H4 (cell line): ENCODE measurements at places on chromosomes 2 and 18.
A peak's percentile ranks its signal among the peaks of the same experiment; 100 is the strongest.

DNA sequence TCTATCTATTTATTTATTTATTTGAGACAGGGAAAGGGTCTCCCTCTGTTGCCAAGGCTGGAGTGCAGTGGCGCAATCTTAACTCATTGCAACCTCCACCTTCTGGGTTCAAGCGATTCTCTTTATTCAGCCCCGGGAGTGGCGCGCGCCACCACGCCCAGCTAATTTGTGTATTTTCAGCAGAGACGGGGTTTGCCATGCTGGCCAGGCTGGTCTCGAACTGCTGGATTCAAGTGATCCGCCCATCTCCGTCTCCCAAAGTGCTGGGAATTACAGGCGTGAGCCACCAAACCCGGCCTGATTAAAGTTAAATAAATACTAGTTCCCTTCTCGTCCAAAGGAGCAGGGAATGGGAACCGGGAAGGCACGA, 4.2 kb upstream of the CTDSP1 start:
- no peak for DNase-seq

- no peak for DNase-seq
Observed at GRCh38 chr2:33068261-33068660, 121.5 kb downstream of the LTBP1 start.

- no peak for DNase-seq
Observed at GRCh38 chr18:50911006-50911405, 32.1 kb downstream of the ME2 start.

GRCh38 chr2:20599861-20600461, 50.9 kb downstream of the HS1BP3 start:
- no peak for DNase-seq

- DNase-seq, result no peak
Observed at GRCh38 chr2:105857076-105857740, 112.5 kb downstream of the NCK2 start.

DNA sequence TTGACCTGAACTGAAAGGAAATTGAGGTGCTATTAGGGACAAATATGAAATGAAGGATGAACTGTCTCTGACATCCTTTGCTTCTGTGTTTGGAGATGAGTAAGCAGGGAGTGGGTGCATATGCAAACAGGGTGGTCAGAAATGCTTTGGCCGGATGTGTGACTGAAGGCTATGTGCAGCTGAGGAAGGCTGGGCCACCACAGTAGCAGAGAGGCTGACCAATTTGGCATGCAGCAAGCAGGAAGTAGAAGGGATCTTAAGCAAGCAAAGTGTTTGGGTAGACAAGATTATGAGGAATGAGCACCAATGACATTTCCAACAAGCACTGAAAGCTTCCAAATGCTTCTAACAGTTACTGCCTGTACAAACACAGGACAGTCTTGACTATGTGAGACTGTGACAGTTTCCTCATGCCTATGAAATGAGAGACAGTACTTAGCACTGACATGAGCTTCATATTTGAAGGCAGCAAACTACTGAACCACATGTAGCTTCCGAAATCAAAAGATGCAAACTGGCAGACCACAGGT, 3.3 kb upstream of the ACTR3 start:
- DNase-seq, result peak; percentile 64

- no peak for DNase-seq
Observed at GRCh38 chr2:38203446-38203810, 127.5 kb upstream of the CYP1B1 start.

GRCh38 chr18:1304392-1304992, 399.8 kb downstream of the ADCYAP1 start:
- DNase-seq, result no peak

- no peak for DNase-seq
Observed at GRCh38 chr18:44821924-44822323, 141.2 kb downstream of the SETBP1 start.
